Activated naive CD4-positive, alpha-beta T cell treated with Interleukin-2 at 50 U/mL for 16 hours (primary cell): ENCODE measurements at places on chromosomes 1 and 21.

DNA sequence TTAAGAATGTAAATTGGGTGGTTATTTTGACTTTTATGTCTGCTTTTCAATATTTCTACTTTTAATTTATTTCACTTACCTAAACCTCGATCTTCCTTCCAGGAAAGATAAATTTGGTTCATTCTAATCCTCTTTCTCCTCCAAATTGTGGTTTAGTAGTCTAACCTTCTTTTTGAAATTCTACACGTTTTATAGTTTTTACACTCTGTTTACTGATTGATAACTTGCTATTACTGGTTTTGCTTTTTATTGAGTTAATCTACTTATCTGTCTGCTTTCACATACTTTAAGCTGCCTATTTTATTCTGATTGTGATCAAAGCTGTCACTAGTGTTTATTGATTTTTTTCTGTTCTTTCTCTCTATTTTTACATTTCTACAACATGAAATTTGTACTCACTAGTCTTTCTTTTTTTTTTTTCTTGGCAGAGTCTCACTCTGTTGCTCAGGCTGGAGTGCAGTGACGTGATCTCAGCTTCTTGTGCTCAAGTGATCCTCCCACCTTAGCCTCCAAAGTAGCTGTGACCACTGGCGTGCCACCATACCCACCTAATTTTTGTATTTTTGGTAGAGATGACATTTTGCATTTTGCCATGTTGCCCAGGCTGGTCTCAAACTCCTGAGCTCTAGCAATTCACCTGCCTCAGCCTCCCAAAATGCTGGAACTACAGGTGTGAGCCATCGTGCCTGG, 27.9 kb upstream of the ERRFI1 start:
- no peak for DNase-seq

DNA sequence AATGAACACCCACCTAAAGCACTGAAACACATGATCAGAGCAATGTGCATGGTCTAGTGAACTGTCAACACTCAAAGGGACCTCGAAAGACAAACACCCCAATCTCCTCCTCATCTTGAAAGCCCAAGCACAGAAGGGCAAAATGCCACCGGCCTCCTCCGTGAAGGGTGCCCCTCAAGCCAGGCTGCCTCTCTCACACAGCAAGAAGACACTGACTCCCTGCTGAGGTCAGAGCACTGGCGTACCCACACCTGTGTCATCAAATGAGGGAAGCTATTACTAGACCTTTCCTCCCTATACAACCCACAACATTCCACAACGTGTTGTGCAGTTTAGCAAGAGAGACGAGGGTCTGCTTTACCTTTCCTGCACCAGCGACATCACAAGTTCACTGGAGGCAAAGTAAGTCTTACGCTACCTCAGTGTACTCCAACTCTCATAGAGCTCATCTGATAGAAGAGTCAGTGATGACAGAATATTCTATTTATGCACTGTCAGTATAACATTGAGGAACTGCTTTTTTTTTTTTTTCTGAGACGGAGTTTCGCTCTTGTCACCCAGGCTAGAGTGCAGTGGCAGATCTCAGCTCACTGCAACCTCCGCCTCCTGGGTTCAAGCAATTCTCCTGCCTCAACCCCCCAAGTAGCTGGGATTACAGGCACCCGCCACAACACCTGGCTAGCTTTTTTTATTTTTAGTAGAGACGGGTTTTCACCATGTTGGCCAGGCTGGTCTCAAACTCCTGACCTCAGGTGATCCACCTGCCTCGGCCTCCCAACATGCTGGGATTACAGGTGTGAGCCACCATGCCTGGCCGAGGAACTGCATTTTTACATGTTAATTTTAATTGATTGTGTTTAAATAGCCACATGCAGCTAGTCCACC, 3.3 kb downstream of the SH3BP5L start:
- no peak for DNase-seq

DNA sequence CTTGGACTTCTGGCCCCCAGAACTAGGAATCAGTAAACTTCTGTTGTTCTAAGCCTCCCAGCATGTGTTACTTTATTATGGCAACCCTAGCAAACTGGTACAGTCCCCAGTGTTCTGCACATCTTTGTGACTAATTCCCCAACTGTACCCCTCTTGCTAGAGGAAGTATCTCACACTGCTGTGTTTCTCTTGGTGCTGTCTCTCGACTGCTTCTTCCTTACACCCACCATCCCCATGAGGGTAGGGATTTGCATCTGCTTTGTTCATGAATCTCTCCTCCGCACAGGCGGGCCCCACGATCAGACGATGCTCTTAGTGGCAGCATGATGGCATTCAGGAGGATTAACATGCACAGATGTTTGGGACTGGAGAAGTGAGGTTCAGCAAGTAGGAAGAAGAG, 46.7 kb downstream of the CLIC6 start:
- no peak for DNase-seq

GRCh38 chr1:41803656-41804055, 115.1 kb downstream of the HIVEP3 start:
- no peak for DNase-seq

- DNase-seq = no peak
Observed at GRCh38 chr1:115850937-115851336, 10.0 kb upstream of the NHLH2 start.

GRCh38 chr1:48875552-48876329, 99.0 kb upstream of the BEND5 start:
- DNase-seq = no peak

GRCh38 chr1:46219551-46220520, 16.7 kb downstream of the LURAP1 start:
- no peak for DNase-seq

DNA sequence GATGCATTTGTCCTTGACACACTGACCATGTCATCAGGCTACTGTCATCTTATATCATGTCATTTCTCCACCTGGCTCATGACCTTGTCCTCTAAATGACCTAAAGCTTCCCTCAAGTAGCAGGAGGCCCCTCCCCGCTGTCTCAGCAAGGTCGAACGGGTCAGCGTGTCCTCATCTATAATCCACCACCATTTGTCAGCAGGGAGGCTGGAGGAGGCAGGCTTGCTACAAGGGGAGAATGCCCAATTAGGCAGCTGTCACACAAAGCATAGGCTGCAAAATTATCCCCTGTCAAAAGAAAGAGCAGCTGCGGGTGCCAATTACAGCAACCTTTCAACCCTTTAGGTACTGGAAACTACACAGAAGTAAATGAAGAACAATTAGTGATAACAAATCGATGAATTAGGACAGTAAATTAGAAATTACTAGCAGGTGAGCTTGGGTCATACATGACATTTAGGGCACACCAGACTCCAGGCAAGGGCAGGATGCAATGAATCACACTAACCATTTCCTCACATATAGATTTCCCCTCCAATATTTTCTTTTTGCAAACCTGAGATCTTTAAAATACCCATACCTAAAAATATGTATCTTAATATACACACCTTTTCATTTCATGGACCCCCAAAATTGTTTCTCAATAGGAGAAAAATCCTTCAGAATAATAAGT, 61.2 kb downstream of the NRIP1 start:
- no peak for DNase-seq

- no peak for DNase-seq
Observed at GRCh38 chr1:246709835-246710234, 14.4 kb upstream of the SCCPDH start.

DNA sequence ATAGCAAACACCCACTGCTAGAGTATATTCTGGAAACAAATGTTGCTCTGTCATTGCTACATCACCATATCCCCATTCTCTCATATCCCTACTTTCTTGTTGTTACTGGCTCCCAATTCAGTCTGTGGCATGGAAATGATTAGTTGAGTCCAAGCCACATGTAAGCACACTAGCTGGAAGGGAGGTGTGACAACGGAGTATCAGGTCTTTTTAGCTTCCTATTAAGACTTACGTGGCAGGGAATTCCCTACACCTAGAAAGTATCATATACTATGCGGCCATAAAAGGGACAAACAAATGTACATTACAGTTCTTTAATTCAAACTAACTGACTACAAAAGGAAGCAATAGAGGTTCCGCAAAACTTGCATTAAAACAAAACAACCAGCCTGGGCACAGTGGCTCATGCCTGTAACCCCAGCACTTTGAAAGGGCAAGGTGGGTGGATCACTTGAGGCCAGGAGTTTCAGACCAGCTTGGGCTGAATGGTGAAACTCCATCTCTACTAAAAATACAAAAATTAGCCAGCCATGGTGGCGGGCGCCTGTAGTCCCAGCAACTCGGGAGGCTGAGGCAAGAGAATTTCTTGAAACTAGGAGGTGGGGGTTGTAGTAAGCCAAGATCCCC, 48.6 kb downstream of the INTS7 start:
- no peak for DNase-seq

GRCh38 chr1:177862916-177863315, 106.9 kb downstream of the SEC16B start:
- DNase-seq = no peak

- no peak for DNase-seq
Observed at GRCh38 chr1:217892750-217893149, 261.6 kb downstream of the SPATA17 start.

DNA sequence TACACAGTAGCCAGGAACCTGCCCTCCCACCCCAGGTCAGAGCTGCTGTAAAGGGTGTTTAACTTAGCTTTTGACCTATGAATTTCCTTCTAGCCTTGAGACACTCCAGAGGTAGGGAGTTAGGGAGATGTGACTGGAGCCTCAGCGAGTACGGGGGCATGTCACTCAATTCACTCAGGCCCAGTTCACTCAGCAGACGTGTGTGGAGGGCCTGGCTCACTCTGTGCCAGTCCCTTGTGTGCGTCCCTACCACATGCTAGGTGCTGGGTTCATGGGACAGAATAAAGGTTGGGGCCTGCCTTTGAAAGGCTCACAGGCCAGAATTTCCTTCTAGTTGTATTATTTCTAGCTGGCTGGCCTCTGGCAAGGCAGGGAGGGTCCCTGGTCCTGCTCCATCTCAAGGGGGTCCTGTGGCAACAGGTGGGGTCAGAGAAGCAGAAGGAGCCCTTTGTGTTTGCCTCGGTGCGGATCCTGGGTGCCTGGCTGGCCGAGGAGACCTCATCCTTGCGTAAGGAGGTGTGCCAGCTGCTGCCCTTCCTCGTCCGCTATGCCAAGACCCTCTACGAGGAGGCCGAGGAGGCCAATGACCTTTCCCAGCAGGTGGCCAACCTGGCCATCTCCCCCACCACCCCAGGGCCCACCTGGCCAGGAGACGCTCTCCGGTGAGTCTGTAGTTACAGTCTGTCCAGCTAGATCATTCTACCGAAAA, 4.5 kb downstream of the NCDN start:
- DNase-seq = no peak

DNA sequence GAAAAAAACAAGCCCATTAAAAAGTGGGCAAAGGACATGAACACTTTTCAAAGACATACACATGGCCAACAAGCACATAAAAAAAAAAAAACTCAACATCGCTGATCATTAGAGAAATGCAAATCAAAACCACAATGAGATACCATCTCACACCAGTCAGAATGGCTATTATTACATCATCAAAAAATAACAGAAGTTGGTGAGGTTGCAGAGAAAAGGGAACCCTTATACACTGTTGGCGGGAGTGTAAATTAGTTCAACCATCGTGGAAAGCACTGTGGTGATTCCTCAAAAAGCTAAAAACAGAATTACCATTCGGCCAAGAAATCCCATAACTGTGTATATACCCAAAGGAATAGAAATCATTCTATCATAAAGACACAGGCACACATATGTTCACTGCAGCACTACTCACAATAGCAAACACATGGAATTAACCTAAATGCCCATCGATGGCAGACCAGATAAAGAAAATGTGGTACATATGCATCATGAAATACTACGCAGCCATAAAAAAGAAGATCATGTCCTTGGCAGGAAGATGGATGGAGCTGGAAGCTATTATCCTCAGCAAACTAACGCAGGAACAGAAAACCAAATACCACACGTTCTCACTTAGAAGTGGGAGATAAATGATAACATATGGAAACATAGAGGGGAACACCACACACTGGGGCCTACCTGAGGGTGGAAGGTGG, 70.1 kb downstream of the INTS7 start:
- DNase-seq = no peak

GRCh38 chr1:162956922-162957321, 95.9 kb upstream of the CCDC190 start:
- DNase-seq = no peak

DNA sequence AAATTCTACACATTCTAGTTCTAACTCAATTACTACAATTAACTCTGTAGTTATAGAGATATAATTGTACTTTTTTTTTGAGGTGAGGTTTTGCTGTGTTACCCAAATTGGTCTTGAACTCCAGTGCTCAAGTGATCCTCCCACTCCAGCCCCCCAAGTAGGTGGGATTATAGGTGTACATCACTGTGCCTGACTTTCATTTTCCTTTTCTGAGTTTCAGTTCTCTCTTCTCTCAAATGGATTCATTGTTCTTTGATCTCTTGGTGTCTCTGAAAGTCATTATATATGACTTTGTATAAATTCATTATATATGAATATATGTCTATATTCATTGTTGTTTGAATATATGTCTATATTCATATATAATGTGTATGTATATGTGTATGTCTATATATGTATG, 74.0 kb upstream of the GALNT2 start:
- DNase-seq = no peak

- no peak for DNase-seq
Observed at GRCh38 chr1:19436716-19437476, 48.4 kb downstream of the CAPZB start.

GRCh38 chr21:44509539-44509938, 30.5 kb downstream of the KRTAP10-1 start:
- no peak for DNase-seq

DNA sequence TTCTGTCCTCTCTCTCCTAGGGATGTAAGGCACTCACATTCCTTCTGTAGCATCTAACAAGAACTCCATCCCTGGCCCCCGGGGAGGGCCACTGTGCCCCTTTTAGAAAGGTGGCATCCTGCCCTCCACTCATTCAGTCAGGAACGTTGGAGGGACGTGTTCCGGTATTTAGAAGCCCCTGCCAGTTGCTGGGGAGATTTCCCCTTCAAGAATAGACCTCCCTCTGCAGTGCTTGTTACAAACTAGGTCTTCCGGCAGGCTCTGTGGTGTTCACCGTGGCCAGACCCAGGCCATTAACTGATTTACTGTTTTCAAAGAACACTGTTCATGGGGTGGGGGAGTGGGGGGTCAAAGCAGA, 779 bp downstream of the PCP4L1 start:
- DNase-seq = no peak

DNA sequence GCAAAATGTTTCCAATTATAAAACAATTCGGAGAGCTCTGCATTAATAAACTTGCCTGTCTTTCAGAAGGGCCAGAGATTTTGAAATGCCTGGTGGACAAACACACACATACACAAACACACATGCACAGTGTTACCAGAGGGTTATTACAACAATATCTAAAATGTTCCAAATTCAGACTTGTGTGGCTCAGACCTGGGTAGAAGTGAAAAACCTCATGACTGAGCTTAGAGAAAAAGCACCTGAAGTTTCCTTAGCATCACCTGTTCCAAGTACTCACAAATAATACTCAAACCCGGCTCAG, 247.9 kb downstream of the FOXD2 start:
- DNase-seq = no peak

- DNase-seq = peak; percentile 25
Observed at GRCh38 chr1:24849672-24850295, 80.3 kb downstream of the RUNX3 start.

- DNase-seq = no peak
Observed at GRCh38 chr1:222418654-222419053, 129.2 kb downstream of the HHIPL2 start.

GRCh38 chr1:96559707-96560596, 161.6 kb upstream of the PTBP2 start:
- no peak for DNase-seq

- no peak for DNase-seq
Observed at GRCh38 chr1:156089704-156090103, 7.4 kb upstream of the MEX3A start.
